ENCODE measurements at places on chromosomes 1 and 21.

DNA sequence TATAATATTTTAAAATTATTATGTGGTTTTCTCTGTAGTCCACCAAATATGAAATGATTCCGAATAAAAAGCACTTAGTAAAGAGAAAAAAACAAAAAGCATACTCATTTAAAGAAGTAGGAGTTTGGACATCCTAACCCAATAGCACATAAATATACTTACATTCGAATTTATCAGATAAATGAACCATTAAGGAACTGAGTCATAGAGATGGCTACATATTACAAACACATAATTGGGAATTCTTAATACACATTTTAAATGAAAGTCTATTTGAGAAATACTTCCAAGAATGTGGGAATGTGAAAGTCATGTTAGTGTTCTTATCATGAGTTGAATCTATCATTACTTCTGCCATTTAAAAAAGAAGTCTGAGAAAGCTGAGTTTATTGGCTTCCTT, 75.0 kb downstream of the USP24 start:
- DNase-seq: no peak

GRCh38 chr1:64315402-64315801, 112.0 kb downstream of the UBE2U start:
- DNase-seq: no peak

GRCh38 chr1:110005971-110006370, 21.4 kb downstream of the AHCYL1 start:
- DNase-seq: no peak

- no peak for DNase-seq
Measured at GRCh38 chr1:192256674-192257334, 60.0 kb upstream of the RGS21 start.

GRCh38 chr1:66371233-66372005, 162.5 kb upstream of the SGIP1 start:
- DNase-seq: no peak

DNA sequence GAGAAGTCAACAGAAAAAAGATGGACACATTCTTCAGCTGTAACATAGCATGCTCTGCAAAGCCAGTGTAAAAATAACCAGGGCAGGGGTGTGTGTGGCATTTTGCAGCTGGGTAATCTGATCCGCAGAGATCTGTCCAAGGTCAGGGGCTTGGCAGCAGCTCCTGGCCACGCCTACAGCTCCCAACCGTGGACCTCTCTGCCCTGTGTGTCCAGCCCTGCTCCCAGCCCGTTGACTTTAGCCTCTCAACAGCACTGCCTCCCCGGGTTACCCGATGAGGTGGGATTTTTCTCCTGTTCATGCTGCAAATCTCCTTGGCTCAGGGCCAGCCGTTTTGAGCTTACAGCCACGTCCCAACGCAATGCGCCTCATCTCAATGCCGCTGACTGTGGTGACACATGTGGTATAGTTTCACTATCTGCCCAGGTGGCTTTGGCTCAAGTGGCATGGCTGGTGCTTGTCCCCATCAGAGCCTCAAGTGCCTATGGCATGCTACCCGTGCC, 68.1 kb downstream of the VWA5B1 start:
- peak; percentile 81 for DNase-seq

GRCh38 chr1:160338580-160338979, 4.5 kb downstream of the COPA start:
- no peak for DNase-seq

DNA sequence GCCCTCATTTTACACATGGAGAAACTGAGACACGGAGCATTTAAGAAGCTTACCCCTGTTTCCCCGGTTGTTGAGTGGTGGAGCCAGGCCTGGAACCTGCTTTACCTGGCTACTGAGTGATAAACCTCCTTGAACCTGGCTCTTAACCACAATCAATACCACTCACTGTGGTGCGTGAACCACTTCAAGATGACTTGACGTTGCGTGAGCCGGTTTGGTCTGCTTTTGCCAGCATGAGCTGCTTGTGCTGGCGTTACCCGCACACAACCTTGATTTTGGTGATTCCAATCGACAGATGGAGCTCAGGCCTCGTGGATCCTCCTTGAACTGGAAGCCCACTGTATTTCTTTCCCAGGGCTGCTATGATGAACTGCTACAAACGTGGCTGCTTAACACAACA, 6.1 kb upstream of the TINAGL1 start:
- DNase-seq: no peak

- no peak for DNase-seq
Measured at GRCh38 chr21:25934130-25934529, 199.4 kb downstream of the GABPA start.

GRCh38 chr1:243851765-243852164, 1.7 kb upstream of the AKT3 start:
- DNase-seq: no peak

GRCh38 chr1:49351768-49352167, 575.1 kb upstream of the BEND5 start:
- DNase-seq: no peak

- DNase-seq: no peak
Measured at GRCh38 chr1:205531191-205532025, 26.9 kb downstream of the CDK18 start.

DNA sequence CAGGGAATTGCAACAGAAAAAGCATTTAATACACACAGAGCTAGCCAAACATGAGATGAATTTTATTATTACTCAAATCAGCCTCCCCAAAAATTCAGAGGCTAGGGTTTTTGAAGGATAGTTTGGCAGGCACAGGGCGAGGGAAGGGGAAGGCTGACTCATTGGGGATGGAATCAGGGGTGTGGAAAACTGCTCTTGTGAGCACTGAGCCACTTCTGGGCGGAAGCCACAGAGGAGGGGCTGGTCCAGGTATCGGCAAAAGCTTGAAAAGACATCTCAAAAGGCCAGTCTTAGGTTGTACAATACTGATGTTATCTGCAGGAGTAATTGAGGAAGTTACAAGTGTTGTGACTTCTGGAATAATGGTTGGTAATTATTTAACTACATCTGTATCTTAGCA, 109.4 kb downstream of the TLR5 start:
- no peak for DNase-seq

DNA sequence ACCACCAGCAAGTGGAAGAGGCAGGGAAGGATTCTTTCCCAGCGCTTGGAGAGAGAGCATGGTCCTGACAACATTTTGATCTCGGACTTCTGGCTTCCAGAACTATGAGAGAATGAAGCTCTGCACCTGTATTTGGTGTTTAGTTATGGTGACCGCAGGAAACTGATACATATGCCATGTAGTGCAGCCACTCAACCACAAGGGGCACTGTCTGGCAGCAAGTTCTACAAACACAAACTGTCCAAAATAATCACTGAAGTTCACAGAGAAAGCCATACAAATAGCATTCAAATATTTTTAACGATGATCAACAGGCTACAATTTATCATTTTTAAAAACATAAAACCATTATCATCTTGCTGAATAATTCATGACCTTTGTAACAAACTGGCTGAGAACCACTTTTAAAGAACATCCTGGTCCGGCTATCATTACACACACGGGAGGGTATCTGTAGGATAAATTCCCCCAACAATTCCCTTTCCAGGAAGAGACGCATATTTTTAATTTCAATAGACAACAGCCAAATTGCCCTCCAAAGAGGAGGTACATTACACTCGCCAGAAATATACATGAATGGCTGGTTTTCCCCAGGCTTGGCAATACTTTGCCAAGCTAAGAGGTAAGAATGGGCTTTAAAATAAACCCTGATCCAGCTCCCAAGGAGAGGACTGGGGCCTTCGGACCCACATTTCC, 9.2 kb upstream of the CBR3 start:
- DNase-seq: peak; percentile 78

DNA sequence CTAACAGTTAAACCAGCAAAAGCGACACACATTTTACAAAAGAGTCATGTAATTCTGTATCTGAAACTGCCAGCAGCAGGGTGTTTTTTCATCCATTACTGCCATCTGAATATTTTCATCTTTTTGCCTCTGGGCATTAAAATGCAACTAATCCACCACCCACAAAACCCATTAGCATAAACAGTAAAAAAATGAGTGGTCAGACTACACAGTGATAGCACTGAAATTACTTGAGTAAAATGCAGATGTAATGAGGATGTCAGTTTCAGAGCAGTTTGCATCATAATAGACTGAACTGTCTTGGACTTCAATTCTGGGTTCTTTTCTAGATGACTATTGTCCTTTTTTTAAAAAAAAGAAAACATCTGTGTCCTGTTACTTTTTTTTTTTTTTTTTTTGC, 132.3 kb downstream of the GABPA start:
- DNase-seq: no peak

DNA sequence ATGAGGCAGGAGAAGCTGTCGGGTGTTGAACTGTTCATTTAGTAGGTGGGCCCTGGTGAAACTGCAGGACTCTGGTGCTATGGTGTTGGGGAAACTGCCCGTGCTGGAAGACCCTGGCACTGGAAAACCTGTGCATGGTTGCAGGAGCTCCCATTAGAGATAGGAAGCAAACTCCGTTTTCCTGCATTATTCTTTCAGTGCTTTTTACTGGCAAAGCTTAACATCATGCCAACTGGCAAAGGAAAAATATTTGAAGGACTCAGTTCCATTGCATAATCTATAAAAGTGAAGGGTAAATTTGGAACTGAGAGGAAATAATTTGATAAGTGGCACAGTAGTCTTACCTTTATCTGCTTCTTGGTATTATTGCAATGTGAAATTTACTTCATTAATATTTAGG, 31.7 kb upstream of the MPC2 start:
- DNase-seq: no peak

DNA sequence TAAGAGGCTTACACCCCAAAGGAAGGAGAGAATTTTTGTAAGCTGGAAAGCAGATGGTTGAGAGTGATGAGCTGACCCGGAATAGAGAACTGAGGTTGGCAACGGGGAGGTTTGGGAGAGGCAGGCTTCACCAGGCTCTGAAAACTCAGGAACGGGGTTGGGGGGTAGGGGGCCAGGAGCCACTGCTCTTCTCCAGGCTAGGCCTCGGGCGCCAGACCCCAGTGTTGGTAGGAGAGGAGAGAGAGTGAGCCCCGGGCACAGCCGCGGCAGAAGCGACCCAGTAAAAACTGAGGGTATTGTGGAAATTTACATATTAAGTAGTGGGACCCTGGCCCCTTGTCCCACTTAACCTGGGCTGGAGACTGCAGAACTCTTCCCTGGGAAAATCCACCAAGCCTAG, 45.7 kb downstream of the GPR161 start:
- no peak for DNase-seq

GRCh38 chr1:60073605-60074278, at the start of gene C1orf87:
TSS of gene C1orf87 (minus strand) at chr1:60073770. CDS start at chr1:60072643, 1,127 bp downstream.
- DNase-seq: no peak

DNA sequence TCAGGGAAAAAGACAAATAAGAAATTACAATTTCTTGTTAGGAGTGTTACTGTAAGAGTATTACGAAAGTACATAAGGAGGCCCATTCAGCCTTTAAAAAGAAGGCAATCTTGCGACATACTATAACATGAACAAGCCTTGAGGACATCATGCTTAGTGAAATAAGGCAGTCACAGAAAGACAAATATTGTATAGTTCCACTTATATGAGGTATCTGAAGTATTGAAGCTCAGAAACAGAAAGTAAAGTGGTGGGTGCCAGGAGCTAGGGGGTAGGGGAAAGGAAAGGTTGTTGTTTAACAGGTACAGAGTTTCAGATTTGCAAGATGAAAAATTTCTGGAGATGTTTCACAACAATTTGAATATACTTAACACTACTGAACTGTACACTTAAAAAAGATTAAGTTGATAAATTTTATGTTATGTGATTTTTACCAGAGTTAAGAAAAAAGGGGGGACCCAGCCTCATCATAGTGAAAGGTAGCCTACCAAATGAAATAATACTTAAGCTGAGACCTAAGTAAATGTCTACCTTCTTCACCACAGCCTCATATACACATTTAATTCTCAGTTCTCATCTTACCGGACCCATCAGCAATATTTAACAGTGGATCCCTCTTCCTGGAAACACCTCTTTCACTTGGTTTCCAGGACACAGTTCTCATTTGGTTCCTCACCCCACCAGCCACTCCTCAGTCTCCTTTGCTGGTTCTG, 19.5 kb downstream of the USP24 start:
- DNase-seq: no peak

DNA sequence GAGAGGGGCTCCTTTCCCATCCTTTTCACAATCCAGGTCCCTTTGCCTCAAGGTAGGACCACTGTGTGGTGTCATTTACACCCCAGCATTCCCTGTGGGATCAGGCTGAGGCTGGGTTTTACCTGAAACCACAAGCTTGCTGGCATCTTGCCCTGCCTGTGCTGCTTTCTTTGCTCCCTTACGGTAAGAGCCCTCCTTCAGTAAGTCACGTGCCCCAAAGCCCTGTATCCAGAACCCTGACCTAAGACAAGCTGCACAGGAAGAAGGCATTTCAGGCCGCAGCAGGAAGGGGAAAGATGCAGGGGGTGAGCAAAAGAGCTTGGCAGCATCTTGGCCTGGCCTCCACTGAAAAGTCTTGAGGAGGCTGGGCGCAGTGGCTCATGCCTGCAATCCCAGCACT, 58.4 kb downstream of the KLHDC7A start:
- DNase-seq: peak; percentile 24

- DNase-seq: no peak
Measured at GRCh38 chr1:48906164-48906563, 129.5 kb upstream of the BEND5 start.

DNA sequence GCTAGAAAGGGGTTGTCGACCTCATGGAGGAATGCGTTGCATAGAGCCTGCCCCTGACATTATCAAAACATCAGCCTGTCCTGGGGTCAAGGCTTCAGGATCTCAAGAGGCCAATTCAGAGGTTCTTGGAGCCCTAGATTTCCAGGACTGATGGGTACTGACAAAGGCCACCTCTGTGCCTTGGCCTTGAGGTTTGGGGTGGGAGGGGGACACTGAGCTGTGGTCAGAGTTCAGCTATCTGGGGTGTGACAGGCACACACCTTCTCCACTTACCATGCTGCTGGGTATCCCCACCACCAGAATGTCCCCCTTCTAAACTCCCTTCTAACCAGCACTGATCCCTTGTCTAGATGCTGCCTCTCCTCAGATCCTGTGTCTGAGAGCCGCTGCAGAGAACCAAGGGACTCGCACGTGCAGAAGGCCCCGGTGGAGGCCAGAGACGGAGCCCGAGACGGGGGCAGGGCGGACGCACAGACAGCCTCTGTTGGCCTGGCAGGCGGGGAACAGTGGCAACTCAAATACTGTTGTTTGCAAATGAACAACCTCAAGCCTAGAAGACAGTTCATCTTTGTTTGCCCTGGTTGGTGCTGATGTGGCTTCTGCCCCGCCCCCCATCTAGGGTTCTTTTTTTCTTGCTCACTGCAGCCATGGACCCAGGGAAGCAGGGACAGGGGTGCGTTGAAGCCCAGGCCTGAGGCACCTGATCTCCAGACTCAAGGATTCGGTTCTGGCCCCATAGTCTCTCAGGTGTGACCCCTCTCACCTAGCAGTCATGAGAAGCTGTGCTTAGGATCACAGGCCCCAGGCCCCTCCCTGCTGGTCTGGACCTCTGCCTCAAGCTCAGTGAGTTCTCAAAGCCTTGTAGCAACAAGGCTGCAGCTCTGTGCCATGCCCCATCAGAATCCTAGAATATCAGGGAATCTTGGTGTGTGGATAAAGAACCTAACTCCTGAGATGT, 28.1 kb upstream of the CSF1 start:
- no peak for DNase-seq

GRCh38 chr1:240813720-240814119, 201.8 kb upstream of the GREM2 start:
- DNase-seq: no peak

All from RPMI8226 (cell line).